Activated CD4-positive, alpha-beta T cell treated with anti-CD3 and anti-CD28 coated beads, Interleukin-2, amount 50 U/mL, for 1 hour (primary cell): ENCODE measurements at places on chromosomes 2 and 18.

GRCh38 chr2:179237209-179237946 is 27.3 kb downstream of the SESTD1 start:
- no peak for DNase-seq

- no peak for DNase-seq
Measured at GRCh38 chr2:105882341-105882740, 137.6 kb downstream of the NCK2 start.

DNA sequence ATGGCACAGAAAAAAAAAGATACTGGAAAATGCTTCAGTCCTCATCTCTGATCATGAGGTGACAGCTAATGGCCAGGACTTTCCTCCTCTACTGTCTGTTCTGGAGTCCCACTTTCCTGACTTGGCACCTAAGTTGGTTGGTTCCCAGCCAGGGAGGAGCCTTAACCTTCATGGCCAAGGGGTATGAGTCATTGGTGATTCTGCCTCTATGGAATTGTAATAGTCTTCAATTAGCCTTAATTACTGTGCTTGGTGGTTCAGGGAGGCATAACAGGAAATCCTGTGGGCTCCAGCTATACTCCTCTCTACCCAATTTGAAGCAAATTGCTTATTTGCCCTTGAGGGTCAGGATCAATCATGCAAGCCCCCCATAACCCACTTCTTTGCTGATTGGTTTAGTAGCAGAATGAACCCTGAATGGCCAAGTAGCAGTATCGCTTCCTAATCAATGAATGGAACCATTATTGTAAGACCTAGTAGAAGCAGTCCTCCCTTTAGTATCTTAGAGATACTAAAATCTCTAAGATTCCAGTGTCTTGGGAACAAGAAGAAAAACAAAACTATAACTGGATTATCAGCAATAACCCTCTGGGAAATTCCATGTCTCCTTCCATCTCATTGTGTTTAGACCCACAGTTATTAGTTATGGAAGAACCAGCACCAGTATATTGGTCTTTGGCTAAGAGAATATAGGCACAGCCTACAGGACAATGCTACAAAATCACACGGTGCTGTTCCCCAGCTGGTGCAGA is 109.0 kb downstream of the COL6A3 start:
- DNase-seq, result no peak

DNA sequence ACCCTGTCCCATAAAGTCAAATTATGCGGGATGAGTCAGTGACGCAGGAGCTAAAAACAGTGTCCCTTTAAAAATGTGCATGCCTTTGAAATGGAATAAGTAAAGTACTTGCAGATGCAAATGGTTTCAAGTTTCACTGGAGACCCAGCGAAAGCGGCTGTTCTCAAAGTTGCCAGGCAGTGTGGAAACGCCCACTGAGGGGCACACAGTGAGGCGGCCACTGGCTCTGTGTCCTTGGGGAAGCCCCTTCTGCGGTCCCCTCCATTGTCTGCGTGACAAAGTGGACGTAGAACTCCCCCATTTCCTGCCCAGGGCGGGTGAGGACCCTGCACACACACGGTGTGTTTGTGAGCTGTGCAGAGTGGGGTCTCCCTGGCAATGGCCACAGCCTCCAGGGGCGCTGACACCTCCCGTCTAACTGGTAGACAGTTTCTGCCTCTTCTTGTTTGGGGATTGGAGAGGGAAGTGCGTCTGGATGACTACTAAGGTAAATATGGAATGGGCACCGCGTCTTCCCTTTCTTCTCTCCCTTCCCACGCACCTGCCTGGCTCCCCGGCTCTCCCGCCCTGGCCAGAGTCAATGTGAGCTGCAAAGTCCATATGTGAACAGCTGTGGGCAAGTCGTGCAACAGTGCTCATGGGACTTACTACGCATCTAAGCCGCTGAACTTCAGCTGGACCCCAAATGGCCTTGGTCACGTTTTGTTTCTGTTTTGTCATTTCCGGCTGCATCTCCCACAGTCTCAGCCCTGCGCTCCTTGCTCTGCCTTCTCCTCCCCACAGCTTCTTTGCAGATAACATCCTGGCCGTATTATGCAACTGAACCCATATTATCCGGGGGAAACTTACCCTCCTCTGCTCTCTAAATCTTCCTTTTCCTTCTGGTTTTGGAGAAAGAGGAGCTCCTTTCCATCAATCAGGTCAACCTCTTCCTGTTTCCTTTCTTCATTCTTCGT is 33.7 kb upstream of the ZNF516 start:
- no peak for DNase-seq

GRCh38 chr2:148526509-148527346 is 117.8 kb upstream of the EPC2 start:
- no peak for DNase-seq

GRCh38 chr2:230685178-230685577 is 27.5 kb upstream of the CAB39 start:
- DNase-seq, result no peak

GRCh38 chr2:43175876-43176275 is 50.5 kb downstream of the ZFP36L2 start:
- no peak for DNase-seq

- DNase-seq, result no peak
Measured at GRCh38 chr18:59566533-59566971, 130.7 kb downstream of the CCBE1 start.

DNA sequence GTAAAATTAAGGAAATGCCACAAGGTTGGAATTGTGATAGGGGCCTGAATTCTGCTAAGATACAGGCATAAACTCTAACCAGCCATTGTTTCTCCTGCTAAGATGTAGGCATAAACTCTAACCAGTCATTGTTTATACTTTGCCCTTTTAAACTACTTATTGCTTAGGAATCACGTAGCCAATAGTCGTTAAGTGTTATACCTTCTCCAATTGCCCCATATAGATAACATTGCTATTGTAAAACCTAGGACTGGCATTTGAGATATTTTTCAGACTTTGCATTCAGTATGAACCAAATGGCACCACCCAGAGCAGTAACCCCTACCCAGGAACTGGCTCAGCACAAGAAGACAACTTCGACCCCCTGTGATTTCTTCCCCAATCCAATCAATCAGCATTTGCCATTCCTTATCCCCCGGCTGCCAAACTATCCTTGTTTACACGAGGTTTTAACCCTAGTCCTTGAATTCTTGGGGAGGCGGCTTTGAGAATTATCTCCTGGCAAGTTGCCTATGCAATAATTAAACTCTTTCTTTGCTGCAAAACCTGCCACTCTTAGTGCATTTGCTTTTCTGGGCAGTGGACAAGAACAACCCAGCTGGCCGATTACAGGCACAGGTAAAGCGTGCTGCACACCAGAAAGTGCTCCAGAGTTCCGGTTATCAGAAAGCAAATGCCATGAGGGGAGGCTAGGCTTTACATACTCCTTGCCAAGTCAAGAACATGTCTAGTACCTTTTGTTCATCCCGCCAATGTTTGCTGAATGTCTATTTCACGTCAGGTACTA is 167.6 kb downstream of the LAMA1 start:
- no peak for DNase-seq

- no peak for DNase-seq
Measured at GRCh38 chr2:9077691-9078090, 74.2 kb upstream of the MBOAT2 start.

DNA sequence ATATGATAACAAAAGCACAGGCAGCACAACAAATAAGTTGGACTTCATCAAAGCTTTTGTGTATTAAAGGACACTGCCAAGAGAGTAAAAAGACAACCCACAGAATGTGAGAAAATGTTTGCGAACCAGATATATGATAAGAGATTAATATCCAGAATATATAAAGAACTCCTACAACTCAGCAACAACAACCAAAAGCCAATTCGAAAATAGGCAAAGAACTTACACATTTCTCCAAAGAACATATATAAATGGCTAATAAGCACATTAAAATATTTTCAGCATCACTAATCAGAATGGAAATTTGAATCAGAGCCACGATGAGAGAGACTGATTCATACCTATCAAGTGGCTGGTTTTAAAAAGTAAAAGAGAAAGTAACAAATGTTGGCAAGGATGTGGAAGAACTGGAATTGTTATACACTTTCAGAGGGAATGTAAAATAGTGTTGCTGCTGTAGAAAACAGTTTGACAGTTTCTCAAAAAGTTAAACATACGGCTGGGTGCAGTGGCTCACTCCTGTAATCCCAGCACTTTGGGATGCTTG is 25.2 kb downstream of the EPB41L5 start:
- DNase-seq, result no peak

DNA sequence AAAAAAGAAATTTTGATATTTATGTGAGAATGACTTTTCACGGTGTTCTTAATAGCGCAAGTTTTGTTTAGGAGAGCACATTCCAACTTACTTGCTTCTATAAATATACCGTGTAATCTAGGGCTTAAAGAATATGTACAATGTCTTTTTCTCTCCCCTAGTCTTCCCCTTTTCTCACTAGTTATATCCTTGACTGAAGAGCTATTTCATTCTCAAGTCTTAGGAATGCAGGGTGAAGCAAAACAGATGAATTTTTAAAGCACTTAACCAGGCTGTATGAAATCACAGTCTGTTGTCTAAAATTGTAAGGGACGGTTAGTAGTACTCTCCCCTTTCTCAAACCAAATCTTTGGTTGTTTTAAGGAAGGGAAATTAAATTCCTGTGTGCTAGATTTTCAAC is 29.6 kb upstream of the SLC30A6 start:
- no peak for DNase-seq

DNA sequence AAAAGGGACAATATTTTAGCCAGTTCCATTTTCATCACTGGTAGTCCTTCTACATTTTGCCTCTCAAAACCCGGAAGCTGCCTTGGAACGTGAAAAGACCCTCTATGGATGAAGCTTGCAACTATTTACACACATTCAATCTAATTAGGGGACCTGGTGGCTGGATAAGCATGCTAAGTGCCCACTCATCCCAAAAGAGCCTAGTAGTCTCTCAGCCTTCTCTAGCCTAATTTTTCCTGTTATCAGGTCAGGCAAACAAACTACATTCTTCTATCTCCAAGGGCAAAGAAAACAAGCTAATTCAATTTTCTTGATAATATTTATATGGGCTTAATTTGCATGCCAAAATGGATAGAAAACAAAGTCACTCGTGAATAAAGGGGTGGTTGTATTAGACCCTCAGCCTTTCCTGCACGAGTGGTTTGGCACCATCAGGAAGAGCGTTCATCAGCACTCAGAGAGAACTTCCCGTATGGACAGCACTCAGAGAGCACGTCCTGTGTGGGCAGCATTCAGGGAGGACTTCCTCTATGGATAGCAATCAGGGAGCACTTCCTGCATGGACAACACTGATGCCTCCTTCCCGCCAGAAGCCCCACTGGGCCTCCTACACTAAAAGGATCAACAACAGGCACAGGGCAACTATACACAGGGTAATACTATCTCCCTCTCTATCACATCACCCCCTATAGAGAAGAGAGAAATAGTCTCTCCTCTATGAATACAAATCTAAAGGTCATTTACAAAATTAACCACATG is 122.2 kb downstream of the RBMS1 start:
- DNase-seq, result no peak

- no peak for DNase-seq
Measured at GRCh38 chr18:68435581-68435980, 279.3 kb downstream of the TMX3 start.

DNA sequence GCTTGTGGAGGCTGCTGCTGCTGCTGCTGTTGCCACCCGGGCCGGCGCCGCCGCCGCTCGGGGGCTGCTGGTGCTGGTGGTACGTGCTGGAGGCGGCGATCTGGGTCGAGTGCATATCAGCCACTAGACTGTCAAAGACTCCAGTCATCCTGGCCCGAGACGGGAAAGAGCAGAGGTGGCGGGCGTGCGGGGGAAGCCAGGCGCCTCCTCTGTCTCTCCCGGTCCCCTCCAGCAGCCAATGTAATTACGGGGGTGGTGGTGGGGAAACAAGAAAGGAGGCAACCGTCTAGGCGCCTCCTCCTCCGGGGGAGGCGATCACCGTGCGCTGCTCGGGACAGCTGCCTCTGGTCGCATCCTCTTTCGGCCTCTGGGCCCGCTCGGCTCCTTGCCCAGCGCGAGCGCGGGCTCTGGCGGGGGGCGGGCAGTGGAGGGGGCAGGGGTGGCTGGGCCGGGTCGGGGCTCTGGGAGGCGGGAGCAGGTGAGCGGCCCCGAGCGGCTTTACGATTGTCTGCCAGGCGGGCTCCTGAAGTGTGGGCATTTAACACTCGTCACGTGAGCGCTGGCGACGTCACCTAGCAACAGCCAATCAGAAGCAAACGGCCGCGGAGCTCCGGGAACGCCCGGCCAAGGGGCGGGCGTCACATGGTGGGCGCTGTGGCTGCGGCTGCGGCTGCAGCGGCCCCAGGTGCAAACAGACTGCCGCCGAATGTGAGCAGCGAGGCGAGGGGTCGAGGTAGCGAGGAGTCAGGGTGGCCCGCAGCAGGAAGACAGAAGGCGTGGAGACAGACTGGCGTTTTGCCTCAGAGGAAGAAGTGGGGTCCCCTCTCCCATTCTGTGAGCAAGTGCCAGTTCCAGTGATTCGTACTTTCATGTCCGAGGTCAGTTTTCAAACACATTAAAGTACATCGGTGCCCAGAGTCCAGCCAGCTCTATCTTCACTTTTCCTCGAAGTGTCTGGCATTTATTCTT is at the start of gene DLX2:
Gene DLX2, minus strand, starts transcription at position 510 of the 969 bp plus-strand sequence. Its CDS starts 362 bp downstream, at position 148.
- peak; percentile 50 for DNase-seq
